ENCODE measurements at places on chromosomes 5 and 9. TPM values are rescaled to one million over a fixed set of nuclear protein-coding genes. Genes with fewer than 3 reads are reported as not detected.

DNA sequence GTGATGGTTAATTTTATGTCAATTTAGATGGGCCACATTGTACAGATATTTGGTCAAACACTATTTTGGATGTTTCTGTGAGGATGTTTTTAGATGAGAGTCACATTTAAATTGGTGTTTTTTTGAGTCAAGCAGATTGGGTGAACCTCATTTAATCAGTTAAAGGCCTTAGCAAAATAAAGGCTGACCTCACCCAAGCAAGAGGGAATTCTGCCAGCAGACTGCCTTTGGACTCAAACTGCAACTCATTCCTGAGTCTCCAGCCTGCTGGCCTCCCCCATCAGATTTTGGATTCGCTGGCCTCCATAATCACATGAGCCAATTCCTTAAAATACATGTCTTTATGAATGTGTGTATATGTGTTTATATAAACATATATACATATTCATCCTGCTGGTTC lies 282.7 kb upstream of the POU5F2 start:
- no peak overlapping the region for H3K4me3 ChIP-seq
- H3K36me3 ChIP-seq = peaks cover 14% of the 10 kb centered on the region
- DNase-seq = no peak
- H3K4me1 ChIP-seq = no peaks in the 10 kb centered on the region
- H3K27ac ChIP-seq = no peak overlapping the region
- H3K27me3 ChIP-seq = no peaks in the 10 kb centered on the region

Gene SMIM32
- not detected for total RNA-seq

DNA sequence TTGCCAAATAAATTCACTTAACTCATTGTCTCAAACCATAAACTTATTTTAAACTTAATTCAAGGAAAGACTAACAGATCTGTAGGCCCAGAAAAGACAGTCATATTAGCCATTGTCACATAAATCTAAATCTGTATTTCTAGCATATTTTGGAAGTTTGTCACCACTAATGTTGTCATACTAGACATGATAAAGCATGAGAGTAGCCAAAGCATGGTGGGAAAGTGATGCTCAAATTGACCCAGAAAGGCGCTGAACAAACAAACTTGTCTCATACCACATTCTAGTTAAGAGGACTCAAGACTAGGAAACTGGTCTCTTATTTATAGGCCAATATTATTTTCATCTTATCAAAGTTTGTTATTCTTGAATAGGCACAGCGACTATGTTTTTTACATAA lies 99.4 kb downstream of the VCAN start:
- H3K4me3 ChIP-seq = no peak overlapping the region
- DNase-seq = no peak
- H3K36me3 ChIP-seq = no peaks in the 10 kb centered on the region

GRCh38 chr9:35108946-35109575 lies 6.1 kb upstream of the STOML2 start:
- peaks cover 37% of the 10 kb centered on the region for H3K4me1 ChIP-seq
- H3K36me3 ChIP-seq = peaks cover 18% of the 10 kb centered on the region
- H3K27ac ChIP-seq = no peak overlapping the region
- no peak overlapping the region for H3K4me3 ChIP-seq
- H3K27me3 ChIP-seq = no peaks in the 10 kb centered on the region
- DNase-seq = no peak

Gene C5orf58
- not detected for total RNA-seq

All from CD4-positive, alpha-beta memory T cell (primary cell).